ENCODE measurements at places on chromosomes 6 and 20. TPM values are rescaled to one million over a fixed set of nuclear protein-coding genes. Genes with fewer than 3 reads are reported as not detected.

SNRPB2 gene
- 47.3 TPM for total RNA-seq

PROKR2 gene
- not detected for total RNA-seq

CLPSL2 gene
- total RNA-seq, result not detected

MTCH1 gene
- 272 TPM for total RNA-seq

PCK1 gene
- total RNA-seq, result not detected

CALHM4 gene
- total RNA-seq, result not detected

GPSM3 gene
- total RNA-seq, result 10.9 TPM

SRMS gene
- total RNA-seq, result not detected

HLA-E gene
- total RNA-seq, result 411 TPM

DZANK1 gene
- total RNA-seq, result 1.7 TPM

CCN6 gene
- not detected for total RNA-seq

KCNK17 gene
- total RNA-seq, result not detected

MOG gene
- not detected for total RNA-seq

ARMC12 gene
- total RNA-seq, result not detected

GMPR gene
- total RNA-seq, result 37.9 TPM

SYCP2 gene
- total RNA-seq, result 0.22 TPM

PRDM13 gene
- not detected for total RNA-seq

PCSK2 gene
- total RNA-seq, result not detected

GPLD1 gene
- 0.14 TPM for total RNA-seq

MCM8 gene
- total RNA-seq, result 1.8 TPM

PBOV1 gene
- total RNA-seq, result not detected

ULBP2 gene
- 11.5 TPM for total RNA-seq

TTI1 gene
- total RNA-seq, result 13.1 TPM

LHFPL5 gene
- total RNA-seq, result not detected

DCBLD1 gene
- total RNA-seq, result 25.6 TPM

MYCT1 gene
- total RNA-seq, result under 0.01 TPM

HSPA1L gene
- total RNA-seq, result 0.88 TPM

ANKRD6 gene
- 0.22 TPM for total RNA-seq

RBM24 gene
- total RNA-seq, result 9.3 TPM

GSTA2 gene
- total RNA-seq, result not detected

KIFC1 gene
- total RNA-seq, result 68.3 TPM

SLA2 gene
- total RNA-seq, result not detected

PRPH2 gene
- 2.6 TPM for total RNA-seq

CLDN20 gene
- not detected for total RNA-seq

PSMB1 gene
- 265 TPM for total RNA-seq

CCHCR1 gene
- 7.7 TPM for total RNA-seq

FRMD1 gene
- total RNA-seq, result not detected

FERMT1 gene
- total RNA-seq, result 7.3 TPM

PTPRA gene
- 40.9 TPM for total RNA-seq

CYB5R4 gene
- 7.6 TPM for total RNA-seq

TCP11 gene
- total RNA-seq, result 0.66 TPM

LY6G6F gene
- total RNA-seq, result not detected

CCN5 gene
- 1.3 TPM for total RNA-seq

PACSIN1 gene
- not detected for total RNA-seq

LGSN gene
- not detected for total RNA-seq

PNPLA1 gene
- 0.14 TPM for total RNA-seq

NHLRC1 gene
- 2.0 TPM for total RNA-seq

REM1 gene
- not detected for total RNA-seq

SLC22A16 gene
- not detected for total RNA-seq

FLRT3 gene
- 4.4 TPM for total RNA-seq
